ENCODE measurements at places on chromosomes 6 and 20.
A peak's percentile ranks its signal among the peaks of the same experiment; 100 is the strongest.

GRCh38 chr6:47242483-47243386 lies 67.0 kb downstream of the TNFRSF21 start:
- peak overlapping the region; percentile 73 for H3K27ac ChIP-seq
- no peaks in the 10 kb centered on the region for H3K27me3 ChIP-seq
- peak; percentile 96 for DNase-seq
- no peaks in the 10 kb centered on the region for H3K36me3 ChIP-seq
- no peaks in the 10 kb centered on the region for H3K4me1 ChIP-seq

DNA sequence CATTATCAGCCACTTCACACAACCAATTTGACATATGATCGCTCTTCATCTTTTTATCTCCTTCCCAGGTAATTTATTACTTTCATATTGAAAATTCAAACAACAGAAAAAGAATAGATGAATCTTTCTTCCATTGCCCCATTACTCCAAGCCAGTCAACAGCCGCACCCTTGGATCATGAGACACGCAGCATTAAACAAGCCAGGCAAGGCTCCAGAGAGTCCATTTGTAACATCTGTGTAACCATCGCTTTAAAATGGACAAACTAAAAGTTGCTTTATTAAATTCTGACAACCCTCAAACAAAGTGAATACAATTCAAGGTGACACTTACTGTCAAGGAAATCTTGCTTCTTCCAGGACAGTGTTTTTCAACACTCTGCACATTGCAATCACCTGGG lies 200.3 kb downstream of the EPM2A start:
- H3K4me1 ChIP-seq, result no peaks in the 10 kb centered on the region
- no peak for DNase-seq
- no peak overlapping the region for H3K27ac ChIP-seq
- no peaks in the 10 kb centered on the region for H3K36me3 ChIP-seq

- no peak overlapping the region for H3K4me3 ChIP-seq
- H3K4me1 ChIP-seq, result no peaks in the 10 kb centered on the region
- no peaks in the 10 kb centered on the region for H3K36me3 ChIP-seq
- no peak for DNase-seq
- H3K27ac ChIP-seq, result no peak overlapping the region
- no peaks in the 10 kb centered on the region for H3K27me3 ChIP-seq
These were observed 92.6 kb upstream of the SOX4 start for GRCh38 chr6:21501021-21501354.

DNA sequence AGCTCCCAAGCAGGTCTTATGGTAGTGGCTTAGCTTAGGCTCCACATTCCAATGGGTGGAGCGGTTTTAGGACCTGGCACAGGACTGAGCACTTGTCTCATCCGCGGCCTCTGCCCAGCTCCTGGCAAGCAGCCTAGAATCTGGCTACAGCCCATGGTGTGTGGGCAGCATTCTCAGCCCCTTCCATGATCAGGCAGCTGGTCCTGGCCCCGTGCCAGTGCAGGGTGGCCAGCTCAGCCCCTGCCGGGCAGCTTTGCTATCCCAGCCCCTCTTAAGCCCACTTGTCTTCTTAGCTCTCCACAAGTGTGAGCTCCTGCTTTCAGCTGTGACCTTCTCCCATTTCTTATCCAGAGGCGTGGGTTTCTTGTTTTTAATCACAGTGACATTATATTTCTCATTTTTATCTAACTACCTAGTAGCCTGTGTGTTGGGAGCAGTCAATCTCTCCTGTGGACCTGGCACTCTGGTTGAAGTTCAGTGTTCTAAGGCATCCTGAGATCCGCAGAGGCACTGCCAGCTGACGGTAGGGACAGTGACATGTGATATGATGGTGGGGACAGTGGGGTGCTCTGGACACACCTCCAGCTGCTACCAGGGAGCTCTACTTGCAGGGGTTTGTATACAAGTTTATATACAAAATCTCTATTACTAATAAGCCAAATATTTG lies 119.9 kb upstream of the PRND start:
- H3K4me3 ChIP-seq, result no peak overlapping the region
- no peaks in the 10 kb centered on the region for H3K36me3 ChIP-seq
- peak; percentile 88 for DNase-seq
- H3K4me1 ChIP-seq, result no peaks in the 10 kb centered on the region

DNA sequence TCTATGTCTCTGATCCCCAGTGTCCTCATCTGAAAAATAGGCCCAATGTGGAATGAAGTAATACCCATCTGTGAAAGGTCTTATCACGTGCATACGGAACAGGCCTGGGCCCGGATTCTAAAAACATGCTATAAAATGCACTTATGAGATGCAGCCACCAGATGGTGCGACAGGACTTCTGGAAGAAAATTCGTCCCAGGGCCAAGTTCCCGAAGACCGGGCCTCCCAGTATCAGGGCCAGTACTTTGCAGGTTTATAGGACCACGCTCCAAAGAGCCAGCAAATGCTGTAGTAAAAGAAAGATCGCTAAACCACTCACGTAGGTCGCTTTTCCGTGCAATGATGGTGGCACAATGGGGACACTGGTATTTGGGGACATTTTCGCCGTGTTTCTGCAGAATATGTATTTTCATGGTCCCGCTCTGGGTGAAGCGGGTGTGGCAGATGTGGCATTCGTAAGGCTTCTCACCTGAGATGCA lies 10.6 kb downstream of the CTCFL start:
- no peak overlapping the region for H3K27ac ChIP-seq
- no peaks in the 10 kb centered on the region for H3K4me1 ChIP-seq
- peak; percentile 90 for DNase-seq
- no peak overlapping the region for H3K4me3 ChIP-seq
- H3K36me3 ChIP-seq, result no peaks in the 10 kb centered on the region
- no peaks in the 10 kb centered on the region for H3K27me3 ChIP-seq

Data from sigmoid colon (tissue), 7 donors.